ENCODE measurements at places on chromosomes 11 and 22.

- DNase-seq: no peak
These were observed 1110.9 kb upstream of the CNTN5 start for GRCh38 chr11:97909614-97910399.

GRCh38 chr11:26777372-26777808 lies 55.5 kb upstream of the SLC5A12 start:
- no peak for DNase-seq

DNA sequence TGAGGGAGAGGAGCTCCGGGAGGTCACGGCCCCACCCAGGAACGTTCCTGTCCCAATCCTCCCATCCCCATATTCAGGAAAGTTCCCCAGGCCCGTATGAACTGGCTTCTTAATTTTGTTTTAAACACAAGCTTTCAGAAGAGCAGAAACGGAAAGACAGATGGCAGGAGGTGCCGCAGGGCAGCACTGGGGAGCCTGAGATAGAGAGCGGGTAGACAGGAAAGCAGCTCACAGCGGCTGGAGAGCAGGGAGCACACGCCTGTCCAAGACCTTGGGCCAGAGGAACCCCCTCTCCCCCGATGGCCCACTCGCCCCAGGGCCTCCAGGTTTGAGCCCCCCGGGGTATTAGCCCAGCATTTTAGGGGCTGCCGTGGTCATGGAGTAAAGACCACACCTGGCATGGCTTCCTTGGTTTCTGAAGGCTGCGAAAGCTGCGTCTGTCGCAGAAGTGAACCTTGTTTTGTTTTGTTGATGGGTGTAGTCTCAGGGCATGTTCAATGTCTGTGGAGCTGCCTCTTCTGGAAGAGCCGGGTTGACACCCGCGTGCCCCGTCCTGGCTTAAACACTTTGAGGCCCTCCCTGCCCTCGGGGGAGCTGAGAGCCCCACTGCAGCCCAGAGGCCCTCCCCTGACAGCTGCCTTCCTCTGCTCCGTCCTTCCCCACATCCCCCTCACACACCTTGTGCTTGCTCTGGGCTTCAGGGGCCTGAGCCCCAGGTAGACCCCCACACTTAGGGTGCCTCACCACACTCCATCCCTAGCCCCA lies 17.9 kb upstream of the KCNQ1OT1 start:
- DNase-seq: no peak

GRCh38 chr11:69075421-69076128 lies 26.8 kb downstream of the TPCN2 start:
- no peak for DNase-seq

GRCh38 chr11:35079611-35080010 lies 59.4 kb upstream of the CD44 start:
- no peak for DNase-seq

DNA sequence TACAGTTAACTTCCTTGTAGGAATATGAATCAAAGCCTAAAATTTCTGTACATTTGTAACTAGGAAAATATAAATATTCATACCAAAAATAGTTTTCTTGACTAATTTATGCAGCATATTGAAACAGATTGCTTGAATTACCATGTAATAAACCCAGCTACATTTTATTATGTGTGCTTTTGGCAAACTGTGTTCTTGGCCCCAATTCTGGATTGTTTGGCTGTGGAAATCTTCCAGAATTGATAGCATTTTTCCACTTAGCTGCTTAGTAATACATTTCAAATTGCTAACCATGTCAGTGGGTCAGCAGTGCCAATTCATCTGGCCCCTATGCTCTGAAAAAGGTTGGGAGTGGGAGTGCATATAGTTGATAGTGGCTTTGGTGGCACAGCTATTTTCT lies 32.3 kb downstream of the PDHX start:
- no peak for DNase-seq

- DNase-seq: no peak
These were observed 194.2 kb downstream of the TBC1D22A start for GRCh38 chr22:46956498-46957215.

DNA sequence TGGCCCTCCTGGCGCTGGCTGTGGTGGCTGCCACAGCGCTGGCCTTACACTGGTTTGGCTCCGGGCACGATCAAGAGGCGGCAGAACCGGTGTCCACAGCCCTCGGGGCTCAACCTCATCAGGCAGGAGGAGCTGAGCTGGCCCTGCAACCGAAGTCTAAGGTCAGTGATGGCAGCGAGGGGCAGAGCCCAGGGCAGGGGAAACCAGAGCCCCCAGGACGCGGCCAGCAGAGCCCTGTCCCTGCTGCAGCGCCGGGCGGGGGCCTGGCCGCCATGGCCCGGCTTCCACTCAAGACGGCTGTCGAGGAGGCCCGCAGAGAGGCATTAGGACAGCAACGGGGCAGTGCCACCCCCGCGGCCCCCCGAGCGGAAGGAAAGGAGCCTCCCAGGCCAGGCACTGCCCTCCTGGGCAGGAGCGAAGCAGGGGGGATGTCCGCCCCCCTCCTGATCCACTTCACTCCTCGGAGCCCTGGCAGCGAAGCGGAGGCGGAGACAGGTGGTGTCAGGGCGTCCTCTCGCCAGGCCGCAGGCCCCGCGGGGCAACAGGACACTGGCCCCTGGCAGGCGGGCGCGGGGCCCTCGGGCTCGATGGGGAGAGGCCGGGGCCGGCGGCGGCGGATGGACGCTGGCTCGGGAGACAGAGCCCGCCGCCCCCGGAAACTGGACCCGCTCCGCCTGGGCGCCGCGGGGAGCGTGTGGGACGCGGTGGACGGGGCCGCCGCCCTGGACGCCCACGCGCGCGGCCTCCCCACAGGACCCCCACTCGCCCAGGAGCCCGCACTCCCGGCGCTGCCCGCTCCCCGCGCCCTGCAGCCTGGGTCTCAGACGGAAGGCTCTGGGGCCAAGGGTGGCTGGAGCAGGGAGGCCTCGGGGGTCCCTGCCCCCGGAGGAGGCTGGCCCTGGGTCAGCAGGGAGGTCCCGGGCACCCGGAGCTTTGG lies 895 bp downstream of the KLHDC7B start:
- no peak for DNase-seq

Measured in WERI-Rb-1 (cell line).